T-helper 1 cell (primary cell): ENCODE measurements at places on chromosomes 13 and 19.

DNA sequence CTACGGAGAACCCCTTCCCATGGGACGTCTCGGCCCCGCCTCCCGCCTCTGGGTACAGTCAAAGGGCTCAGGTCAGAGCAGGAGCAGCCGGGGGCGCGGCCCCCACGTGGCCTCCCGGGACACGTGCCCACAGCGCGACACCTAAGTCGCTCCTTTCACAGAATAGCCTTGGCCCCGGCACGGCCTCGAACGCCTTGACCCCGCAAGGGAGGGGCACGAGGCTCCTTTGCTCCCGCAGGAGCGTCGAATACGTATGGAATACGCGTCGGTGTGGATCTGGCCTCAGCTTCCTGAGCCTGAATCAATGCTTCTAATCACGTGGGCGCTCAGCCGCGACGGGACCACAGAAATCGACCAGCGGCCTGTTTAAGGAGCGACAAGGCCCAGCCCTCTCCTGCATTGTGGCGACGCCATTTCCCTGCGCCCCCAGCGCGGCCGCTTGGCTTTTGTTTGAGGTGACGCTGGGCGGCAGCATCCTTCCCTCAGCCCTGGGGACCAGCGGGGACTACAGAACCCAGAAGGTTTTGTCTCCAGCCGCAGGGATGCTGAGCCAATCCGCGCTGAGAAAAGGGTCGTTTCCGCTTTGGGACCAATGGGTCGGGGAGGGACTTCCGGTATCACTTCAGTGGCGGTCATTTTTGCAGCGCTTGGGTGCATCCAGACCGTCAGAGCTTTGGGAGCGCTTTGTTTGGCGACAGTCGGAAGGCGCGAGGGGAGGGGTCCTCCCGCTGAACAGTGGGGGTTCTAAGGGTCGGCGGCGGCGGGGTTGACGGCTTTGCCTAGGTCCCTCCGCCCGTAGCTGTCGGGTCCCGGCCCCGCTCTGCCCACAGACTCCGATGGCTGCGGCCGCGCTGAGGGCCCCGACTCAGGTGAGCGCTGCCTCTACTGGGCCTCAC lies at the start of gene ZIK1:
Gene ZIK1, plus strand, starts transcription at position 625 of the 896 bp plus-strand sequence. Its CDS starts 212 bp downstream, at position 837.
- peak; percentile 83 for DNase-seq

DNA sequence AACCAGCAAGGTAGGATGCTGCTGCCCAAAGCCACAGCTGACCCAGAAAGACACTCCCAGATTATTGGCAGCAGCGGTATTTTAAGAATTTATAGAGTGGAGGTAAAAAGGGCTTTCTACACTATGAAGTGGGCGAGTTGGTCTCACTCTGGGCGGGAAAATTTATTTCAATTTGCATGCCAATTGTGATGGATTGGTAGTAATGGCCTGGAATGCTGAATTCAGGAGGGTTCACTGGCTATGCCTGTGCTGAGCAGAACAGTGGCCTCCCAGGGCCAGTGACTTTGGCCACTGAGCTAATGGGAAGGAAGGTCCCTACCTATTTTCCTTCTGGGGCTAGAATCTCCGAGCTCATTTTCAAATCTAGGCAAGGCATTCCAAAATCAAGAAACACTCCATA lies 243.5 kb downstream of the TSHZ3 start:
- no peak for DNase-seq

DNA sequence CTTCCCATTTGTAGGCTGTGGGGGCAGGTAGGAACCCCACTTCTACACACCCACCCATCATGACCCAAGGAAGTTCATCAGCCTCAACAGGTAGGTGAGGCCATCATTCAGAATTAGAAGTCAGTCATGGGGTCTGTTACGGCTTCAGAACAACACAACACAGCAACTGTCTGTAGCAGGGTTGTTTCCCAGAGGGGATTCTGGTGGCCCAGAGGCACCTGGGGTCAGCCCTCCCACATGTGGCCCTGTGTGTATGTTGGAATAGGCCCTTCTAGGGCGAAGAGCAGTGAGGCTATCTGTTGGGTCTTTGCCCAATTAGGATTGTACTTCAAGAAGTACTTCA lies 3.4 kb downstream of the IGFLR1 start:
- DNase-seq, result no peak

GRCh38 chr19:52742516-52742915 lies 7.7 kb upstream of the ZNF611 start:
- no peak for DNase-seq

DNA sequence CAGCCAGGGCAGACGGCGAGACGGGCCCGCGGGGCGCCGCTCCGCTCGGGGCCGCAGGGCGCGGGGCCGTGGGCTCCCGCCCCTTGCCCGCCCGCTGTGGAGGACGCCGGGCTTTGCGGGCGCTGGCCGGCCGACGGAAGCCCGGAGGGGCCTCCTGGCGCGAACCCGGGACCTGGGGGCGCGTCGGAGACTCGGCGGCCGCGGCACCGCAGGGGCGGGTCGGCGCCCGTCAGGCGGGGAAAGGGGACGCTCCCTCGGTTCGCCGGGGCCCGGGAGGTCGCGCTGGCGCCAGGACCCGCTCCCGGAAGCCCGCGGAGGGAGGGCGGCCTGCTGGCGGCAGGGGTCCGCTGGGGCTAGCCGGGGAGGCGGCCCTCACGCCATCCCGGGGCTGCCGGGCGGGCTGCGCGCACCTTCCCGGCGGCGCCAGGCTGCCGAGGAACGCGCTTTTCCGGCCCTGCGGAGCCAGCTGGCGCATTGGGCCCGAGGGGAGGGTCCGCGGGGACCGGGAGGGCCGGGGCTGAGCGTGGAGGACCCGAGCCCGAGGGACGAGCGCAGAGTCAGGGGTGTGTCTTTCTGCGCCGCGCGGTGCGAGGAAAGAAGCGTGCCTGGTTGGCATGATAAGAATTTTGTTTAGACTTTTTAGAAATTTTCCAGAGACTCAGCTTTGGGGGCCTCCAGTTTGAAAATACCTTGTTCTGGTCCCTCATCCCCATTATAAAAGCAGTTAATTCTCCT lies 511 bp downstream of the GARRE1 start:
- peak; percentile 14 for DNase-seq

GRCh38 chr13:51244637-51245405 lies 22.6 kb downstream of the FAM124A start:
- DNase-seq, result no peak

DNA sequence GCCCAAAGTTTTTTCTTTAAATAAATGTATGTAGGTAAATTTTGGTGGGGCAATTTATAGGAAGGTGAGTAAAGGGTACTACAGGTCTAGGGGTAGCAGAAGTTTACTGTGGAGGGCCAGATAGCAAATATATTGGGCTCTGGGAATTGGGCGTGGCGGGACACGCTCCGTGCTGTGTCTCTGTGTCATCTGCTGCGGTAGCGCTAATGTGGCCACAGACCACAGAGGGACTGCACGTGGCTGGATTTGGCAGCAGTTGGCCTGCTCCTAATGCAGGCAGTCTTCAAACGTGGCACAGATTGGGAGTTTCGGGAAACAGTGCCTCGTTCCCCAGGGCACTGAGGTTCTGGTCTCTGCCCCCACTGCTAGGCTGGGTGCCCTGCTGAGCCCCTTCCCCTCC lies 16.6 kb upstream of the MYDGF start:
- no peak for DNase-seq

DNA sequence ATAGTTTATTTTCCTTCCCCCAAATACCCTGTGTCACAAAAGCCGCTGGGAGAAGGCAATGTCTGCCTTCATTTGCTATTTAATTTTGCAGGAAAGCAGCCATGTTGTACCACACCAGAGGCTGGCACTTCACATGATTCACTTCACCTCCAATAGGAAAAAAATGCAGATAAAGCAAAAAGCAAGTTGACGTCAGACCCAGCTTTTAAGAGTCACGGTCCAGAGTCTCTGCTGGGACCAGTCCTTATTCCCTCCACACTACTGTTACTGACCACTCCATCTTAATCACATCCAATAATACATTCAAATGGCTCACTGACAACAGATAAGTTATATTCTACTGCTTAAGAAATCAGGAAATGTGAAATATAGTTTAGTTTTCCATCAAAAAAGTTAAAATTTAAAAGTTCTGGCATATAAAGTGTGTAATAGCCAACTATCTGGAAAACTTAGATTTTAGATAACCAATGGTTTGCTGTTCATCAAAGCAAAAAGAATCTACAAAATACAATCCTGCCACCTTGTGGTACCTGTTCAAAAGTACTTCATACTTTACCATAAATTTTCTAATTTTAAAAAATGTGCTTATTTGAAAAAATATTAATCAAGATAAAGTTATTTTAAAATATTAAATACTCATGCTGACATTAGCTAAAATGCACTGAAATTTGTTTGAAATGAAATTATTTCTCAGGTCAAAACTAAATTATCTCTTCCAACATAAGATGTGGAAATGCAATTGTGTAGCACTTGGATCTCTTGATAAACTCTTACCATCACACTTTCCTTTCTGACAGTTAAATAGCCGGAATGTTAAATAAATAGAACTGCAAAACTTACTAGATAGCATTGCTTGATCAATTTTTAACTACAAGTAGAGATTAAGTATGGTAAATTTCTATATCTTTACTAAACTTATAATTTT lies 97.3 kb downstream of the SERP2 start:
- DNase-seq, result no peak

- DNase-seq, result no peak
Measured at GRCh38 chr13:23467048-23467931, 33.8 kb upstream of the SACS start.

- DNase-seq, result no peak
Measured at GRCh38 chr19:28612275-28612769, 600.6 kb downstream of the UQCRFS1 start.

DNA sequence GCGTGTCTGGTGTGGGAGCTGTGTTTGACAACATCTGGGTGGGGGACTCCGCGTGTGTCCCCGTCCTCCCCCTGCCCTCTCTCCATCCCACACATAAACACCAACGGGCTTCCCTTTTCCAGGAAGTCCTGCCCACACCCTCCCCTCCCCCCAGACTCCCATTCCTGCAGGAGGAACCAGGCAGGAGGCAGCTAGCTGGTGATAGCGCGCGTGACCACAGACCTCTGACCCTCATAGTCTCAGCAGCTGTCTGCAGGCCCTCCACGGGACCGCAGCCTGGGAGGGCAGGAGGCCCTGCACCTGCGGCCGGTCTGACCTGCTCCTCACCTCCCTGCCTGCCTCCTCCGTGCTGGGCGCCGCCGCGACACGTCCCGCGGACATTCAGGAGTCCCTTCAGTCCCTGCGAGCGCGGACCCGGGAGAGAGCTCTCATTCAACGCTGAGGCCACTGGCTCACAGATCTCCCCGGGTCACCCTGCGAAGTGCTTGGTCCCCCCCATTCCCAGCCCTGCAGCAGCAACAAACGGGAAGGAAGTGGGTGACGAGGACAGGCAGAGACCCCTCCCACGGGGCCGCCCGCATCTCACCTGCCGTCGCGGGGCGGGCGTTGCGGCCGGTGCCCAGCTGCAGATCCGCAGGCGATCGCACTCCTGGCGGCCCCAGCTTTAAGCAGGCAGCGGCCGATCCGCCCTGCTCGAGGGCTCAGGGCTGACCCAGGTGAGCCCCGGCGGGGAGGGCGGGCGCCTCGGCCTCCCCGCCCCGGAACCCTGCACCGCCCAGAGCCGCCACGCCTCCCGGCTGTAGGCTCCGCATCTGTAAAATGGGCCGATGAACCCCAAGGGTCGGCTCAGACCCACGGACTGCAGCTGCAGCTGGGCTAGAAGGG lies 1.1 kb upstream of the ACP5 start:
- peak; percentile 22 for DNase-seq

DNA sequence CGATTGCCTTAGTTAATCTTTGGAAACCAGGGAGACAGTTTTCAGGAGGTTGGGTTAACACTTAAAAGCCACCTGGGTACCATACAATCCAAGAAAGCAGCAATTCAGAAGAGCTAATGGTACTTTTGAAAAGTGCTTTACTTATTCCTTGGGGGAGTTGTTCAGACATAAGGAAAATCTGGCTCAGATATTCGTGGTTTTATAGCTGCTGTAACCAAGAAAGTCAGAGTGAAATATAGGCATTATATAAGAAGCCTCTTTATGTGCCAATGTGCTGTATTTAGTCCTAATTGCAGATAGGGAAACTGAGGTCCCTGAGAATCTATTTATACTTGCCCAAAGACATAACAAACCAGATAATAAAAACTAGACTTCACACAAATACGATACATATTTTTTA lies 387.5 kb downstream of the COG6 start:
- DNase-seq, result no peak

GRCh38 chr13:72952529-72953141 lies 106.2 kb upstream of the KLF5 start:
- no peak for DNase-seq

GRCh38 chr13:39612023-39612637 lies 9.1 kb upstream of the LHFPL6 start:
- peak; percentile 16 for DNase-seq

- DNase-seq, result no peak
Measured at GRCh38 chr19:44113784-44114390, 688 bp downstream of the ZNF225 start.

GRCh38 chr13:27022571-27023311 lies 148.9 kb downstream of the USP12 start:
- DNase-seq, result no peak

DNA sequence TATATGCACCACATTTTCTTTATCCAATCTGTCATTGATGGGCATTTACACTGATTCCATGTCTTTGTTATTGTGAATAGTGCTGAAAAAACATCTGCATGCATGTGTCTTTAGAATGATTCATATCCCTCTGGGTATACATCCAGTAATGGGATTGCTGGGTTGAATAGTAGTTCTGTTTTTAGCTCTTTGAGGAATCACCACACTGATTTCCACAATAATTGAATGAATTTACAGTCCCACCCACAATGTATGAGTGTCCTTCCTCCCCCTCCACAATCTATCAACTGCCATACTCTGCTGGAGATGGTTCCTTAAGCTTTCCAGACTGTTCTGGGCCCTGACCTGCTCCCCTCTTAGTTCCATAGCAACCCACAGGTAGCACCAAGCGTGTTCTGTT lies 667.0 kb downstream of the LIG4 start:
- DNase-seq, result no peak

- DNase-seq, result no peak
Measured at GRCh38 chr13:110991991-110992508, 77.2 kb upstream of the ANKRD10 start.

DNA sequence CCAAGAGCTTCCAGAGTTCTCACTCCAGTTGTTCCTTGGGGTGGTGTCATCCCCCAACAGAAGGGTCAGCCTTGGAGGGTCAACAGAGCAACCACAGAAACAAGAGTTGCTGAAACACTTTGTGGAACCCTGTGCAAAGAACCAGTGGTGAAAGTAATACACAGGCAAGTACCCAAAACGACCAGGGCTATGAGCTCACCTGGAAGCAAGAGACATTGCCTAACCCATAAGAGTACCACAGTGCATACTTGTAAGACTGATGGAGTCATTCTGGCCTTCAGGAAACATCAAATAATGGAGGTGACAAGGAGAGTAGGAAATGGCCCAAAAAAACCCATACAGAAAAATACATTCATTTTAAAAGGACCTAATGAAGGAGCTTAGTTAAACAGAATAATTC lies 184.3 kb upstream of the TSC22D1 start:
- DNase-seq, result no peak

- DNase-seq, result no peak
Measured at GRCh38 chr19:51724543-51724942, 752 bp upstream of the HAS1 start.

DNA sequence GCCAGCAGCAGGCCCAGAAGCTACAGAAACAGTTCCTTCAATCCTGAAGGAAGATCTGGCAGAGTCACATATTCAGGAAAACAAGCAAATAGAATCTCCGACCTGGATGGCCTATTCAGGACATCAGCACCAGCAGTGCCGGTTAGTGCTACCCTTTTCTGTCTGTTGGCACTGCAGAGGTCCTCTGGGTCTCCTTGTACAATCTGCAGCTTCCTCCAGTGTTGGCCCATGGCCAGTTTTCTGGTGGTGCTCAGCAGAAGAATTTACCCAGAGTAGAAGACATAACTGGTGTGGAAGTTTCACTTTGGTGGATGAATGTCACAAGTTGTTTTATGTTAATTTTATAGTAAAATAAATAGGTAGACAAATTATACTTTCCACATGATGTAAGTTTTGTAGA lies 498.1 kb downstream of the COG6 start:
- no peak for DNase-seq

- no peak for DNase-seq
Measured at GRCh38 chr13:52359534-52359933, 46.4 kb downstream of the THSD1 start.
